ENCODE measurements at places on chromosomes 12 and 14. TPM values are rescaled to one million over a fixed set of nuclear protein-coding genes. Genes with fewer than 3 reads are reported as not detected.

The ARHGAP9 gene
- total RNA-seq, result under 0.01 TPM

The PRB2 gene
- total RNA-seq, result not detected

The MDP1 gene
- 22.1 TPM for total RNA-seq

The C12orf43 gene
- 11.4 TPM for total RNA-seq

Data from fibroblast of lung (primary cell).